Stimulated activated CD4-positive, alpha-beta T cell treated with anti-CD3 and anti-CD28 coated beads, Interleukin-2, amount 100 ng/mL, for 4 hours (primary cell): ENCODE measurements at places on chromosomes 12 and 14.

GRCh38 chr12:5099591-5099990 lies 55.9 kb downstream of the KCNA5 start:
- no peak for DNase-seq

DNA sequence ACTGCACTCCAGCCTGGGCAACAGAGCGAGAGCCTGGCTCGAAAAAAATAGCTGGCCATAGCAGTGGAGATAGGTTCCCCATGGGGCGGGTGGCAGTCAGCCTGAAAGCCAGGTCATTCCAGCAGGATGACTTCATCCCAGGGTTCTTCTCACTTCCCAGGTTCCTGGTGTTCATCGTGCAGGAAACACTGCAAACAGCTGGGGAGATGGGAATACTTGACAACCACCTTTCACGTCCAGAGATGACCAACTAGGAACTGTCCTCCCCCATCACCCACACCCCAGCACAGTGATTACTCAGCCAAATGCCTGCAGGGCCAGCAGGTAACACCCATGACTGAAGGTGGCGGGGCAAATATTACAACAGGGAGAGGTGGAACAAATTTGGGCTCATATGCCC lies 1.7 kb downstream of the VSIG10 start:
- DNase-seq, result no peak

DNA sequence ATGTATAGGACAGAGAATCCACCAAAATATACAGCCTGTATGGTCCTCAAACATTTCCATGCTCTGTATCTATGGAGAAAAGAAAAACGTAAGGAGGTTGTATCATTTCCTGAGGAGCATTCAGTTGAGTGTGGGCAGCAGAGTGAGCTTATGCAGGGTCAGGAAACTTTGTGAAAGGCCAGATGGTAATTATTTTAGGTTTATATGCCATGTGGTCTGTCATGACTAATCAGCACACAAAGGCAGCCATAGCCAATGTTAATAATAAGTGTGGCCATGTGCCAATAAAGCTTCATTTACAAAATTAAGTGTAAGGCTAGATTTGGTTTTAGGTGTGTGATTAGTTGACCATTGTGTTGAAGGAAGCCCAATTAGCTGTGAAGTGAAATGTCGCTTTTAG lies 33.2 kb upstream of the A2M start:
- DNase-seq, result no peak

DNA sequence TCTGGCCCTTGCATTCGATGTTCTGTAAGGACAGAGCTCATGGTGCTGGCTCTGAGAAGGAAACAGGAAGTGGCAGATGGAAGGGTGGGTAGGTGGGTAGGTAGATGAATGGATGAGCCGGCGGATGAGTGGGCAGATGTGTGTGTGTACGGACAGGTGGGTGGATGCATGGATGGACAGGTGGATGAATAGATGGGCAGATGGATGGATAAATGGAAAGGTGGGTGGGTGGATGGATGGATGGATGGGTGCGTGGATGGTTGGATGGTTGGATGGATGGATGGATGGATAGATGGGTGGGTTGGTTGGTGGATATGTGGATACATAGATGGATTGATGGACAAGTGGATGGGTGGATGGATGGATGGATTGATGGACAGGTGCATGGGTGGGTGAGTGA lies 27.6 kb upstream of the PPP1R13B start:
- DNase-seq, result no peak

GRCh38 chr12:128977441-128977840 lies 124.2 kb downstream of the GLT1D1 start:
- DNase-seq, result no peak

GRCh38 chr12:109680264-109681005 lies 33.2 kb upstream of the FAM222A start:
- no peak for DNase-seq

DNA sequence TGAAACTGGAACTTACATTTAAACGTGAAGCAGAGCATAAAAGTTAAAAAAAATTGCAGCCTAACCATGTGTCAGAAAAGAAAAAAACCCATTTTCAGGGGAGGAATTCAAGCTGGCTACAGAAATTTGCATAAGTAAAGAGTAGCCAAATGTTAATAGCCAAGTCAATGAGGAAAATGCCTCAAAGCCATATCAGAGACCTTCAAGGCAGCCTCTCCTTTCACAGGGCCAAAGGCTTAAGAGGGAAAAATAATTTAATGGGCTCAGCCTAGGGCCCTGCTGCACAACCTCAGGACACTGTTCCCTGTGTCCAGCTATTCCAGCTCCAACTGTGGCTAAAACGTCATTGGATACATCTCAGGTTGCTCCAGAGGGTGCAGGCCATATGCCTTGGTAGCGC lies 749.5 kb downstream of the FLRT2 start:
- DNase-seq, result no peak

- peak; percentile 22 for DNase-seq
These were observed 17.4 kb upstream of the LYZ start for GRCh38 chr12:69330475-69331473.

DNA sequence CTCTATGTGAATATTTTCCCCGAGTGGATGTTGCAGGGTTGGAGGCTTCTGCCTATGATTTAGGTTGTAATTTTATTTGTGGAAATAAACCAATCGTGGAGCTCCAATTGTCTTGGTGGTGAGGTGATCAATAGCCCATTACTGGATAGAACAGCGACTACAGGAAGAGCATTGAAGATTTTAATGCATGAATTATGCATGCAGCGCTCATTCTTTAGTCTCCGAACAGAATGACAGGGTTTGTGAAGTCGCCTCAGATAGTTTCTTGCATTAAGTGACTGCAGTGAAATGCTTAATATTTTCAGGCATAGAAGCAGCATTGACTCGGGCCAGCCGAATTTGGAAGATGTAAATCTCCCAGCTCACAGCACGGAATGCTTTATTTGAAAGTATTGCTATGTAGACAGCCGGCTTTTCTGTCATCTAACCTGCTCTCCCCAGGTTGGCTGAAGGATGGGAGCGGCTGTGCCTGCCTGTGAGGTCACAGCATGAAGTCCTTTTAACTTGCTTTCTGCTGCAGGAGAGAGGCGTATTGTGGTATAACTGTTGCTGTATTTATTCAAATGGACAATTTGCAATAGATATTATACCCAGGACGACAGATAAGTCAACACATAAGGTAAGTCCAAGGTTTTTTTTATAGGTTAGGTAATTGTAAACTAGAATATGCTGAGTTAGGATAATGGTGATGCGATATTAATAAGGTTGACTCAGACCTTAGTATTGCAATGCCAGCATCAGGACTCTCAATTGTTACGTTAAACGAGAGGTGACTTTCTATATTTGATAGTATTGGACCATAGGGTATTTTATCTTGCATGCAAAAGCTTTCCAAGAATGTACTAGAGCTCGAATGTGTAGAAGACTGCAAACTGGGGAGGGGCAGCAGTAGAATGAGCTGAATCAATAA lies 135.7 kb downstream of the CNTN1 start:
- no peak for DNase-seq

DNA sequence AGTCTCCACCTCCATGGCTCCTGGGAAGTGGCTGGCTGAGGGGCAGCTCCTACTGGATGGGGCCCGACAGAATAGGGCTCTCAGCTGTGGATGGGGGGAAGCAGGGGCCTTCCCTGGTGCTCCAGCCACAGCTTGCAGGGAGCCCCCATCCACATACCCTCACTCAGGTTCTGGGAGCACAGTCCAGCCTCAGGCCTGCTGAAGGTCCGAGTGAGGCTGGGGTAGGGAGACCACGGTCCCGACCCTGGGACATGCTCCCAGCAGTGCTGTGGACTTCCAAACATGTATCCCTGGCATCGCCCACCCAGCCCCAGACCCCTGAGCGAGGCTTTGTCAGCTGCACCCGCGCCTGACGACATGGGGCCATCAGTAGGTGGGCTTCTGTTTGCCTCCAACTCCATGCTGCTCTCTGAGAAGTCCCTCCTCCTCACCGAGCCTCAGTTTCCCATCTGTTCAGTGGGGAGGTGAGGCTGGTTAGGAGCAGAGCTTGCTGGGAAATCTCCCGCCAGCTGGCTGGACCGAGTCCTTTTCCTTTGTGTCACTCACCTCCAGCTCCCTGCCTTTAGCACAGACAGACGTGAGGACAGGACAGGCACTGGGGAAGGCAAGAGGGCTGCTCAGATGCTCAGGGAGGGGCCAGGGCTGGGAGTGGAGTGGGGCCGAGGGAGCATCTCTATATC lies 9.1 kb upstream of the ATG101 start:
- DNase-seq, result no peak

GRCh38 chr12:81021834-81022233 lies 56.0 kb upstream of the ACSS3 start:
- no peak for DNase-seq
